Fibroblast of mammary gland (primary cell): ENCODE measurements at places on chromosomes 7 and 10.

GRCh38 chr10:97534746-97535367 is 36.1 kb downstream of the UBTD1 start:
- DNase-seq = peak; percentile 38

DNA sequence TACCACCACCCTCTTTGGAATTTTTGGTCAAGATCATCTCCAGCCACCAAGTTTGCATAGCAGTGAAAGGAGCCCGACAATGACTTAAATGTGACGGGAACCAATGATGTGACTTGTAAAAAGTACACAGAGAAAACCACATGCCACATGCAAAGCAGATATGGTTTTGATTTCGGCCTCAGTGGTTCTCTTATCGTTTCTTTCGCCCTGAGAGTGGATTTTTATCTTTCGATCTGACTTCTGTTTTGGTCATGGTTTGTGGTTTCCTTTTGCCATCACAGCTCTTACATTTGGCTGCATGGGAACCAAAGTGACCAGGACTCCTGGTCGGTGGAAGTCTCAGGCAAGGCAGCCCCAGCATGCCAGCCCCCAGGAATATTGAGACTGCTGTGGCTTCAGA is 31.5 kb downstream of the TCF7L2 start:
- DNase-seq = no peak

- no peak for DNase-seq
Measured at GRCh38 chr7:95796617-95797016, 24.3 kb downstream of the DYNC1I1 start.

DNA sequence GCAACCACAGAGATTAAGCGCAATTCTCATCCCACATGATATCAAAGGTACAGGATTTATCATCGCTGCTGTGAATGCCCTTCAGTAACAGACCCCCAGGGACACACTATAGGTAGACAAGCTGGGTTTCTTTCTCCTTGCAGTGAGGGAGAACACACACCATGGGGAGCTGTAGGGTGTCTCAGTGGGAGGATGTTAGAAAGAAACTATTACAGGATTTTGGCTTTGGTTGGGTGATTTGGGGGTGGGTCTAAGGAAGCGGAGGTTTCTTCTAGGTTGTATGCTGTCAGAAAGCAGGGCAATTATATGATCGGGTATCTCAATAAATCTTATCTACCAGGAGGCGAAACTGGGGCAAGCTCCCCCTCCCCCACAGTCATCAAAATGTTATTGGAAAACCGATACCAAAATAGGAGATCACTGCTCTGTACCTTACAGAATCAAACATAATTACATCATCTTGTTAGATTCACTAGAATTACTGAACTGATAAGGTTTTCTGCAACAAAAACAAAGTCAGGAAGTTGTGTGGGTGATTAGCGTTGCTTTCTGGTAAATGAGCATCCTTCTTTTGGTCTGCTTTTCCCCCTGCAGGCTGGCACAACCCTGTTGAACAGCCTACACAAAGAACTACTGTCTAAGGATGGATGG is 209.7 kb downstream of the TEX36 start:
- DNase-seq = no peak

GRCh38 chr7:42400961-42401360 is 164.0 kb upstream of the GLI3 start:
- no peak for DNase-seq

DNA sequence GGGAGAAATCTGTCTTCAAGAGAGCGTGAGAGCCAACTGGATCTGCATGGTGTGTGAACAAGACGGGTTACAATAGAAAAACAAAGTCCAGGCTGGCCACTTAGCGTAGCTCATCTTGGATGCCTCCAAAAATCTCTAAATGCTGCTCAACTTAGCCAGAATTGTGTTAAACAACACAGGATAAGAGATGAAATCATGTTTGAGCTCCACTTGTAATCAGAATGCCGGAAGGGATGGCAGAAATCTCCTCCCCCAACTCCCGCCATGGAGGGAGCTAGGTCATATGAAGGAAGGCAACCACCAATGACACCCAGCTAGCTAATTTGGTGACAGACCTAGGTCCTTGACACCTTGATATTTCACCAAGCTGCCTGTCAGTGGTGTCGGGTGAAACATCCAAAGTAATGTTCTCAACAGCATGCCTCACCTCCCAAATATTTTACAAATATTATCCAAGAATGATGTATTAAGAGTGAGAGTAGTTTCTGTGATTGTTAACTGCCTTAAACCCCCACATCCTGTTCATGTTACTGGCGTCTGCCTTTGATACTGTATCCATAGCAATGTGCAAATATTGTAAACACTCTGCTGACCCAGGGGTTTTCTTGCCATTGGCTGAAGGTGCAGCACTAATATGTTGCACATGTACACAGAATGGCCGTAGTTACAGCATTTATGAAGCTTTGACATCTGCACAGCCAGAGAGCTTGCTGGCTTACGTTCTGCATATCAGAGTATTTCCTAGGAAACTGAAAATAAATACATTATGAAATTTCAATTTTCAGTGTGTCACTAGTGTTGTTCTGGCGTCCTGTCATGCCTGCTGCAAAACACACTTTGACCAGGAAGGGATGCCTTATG is 25.8 kb downstream of the TMEM254 start:
- peak; percentile 83 for DNase-seq

GRCh38 chr7:125046767-125047166 is 117.1 kb upstream of the POT1 start:
- DNase-seq = no peak

GRCh38 chr10:79047875-79048638 is 20.7 kb upstream of the ZMIZ1 start:
- DNase-seq = no peak

DNA sequence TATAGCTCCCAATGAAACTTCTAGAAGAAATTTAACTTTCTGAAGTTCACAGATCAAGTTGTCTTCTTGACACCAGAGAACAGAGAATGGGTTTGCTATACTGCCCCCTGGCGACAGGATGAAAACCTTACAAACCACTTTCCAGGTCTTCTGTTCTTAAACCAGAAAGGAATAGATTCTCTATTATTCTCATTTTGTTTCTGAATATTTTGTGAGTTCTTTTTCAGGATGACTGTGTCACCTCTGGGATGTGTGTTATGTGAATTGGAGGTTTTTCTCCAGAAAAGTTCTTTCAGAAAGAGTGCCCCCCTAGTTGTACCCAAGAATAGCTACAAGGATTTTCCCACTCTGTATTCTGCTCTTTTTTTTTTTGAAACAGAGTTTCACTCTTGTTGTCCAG is 6.3 kb downstream of the IFT22 start:
- peak; percentile 63 for DNase-seq

GRCh38 chr7:585229-585711 is 65.6 kb upstream of the PDGFA start:
- peak; percentile 25 for DNase-seq

DNA sequence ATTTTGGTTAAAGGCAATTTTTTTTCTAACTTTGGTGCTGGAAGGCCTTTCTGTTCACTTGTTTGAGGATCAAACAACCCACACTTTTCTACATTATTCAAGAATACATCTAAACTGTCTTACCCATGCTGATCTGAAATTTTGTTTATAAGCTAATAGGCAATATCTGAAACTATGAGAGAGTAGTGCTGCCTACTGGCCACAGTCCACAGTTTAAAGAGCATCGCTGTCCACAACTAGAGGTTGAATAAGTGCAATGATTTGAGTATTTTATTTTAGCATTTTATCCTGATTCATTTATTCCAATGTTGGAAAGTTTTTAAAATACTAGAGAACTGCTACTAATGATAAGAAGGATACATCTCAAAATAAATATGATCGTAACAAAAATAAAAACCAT is 306.9 kb downstream of the ELMO1 start:
- DNase-seq = no peak

GRCh38 chr7:74066626-74067025 is 17.0 kb upstream of the LIMK1 start:
- DNase-seq = no peak

DNA sequence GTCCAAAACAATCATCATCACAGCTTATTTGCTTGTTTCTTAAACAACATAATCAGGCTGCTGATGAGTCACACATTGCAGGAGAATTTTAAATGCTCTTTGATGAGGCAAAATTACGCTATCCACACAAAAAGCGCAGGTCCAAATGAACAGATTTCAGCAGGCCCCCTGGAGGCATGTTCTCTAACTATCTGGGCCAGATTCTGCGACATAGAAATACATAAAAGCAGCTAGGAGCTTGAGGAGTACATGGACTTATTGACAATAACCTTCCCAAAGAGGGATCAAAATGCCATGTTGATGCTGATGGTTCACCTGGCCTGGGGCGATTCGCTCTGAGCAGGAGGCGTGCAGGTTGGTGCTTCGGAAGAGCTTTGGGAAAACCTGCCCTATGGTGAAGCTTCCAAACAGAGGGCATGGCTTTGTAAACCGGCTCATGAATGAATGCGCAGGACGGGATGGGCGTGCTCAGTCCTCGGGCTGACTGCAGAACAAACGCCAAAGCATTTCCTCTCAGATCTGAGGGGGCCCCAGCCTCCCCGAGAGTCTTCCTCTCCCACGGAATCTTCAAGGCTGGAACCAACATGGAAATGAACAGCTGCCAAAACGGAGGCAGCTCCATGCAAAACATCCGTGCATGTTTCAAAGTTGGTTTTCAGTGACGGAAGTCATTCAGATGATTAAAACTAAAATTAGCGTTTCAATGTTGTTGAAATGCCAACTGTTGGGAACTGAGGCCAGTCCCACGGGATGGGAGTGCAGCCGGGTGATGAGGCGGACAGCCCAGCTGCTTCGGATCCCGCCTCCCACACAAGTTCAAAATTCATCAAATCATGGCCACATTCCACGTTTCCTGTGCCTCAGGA is 179.6 kb downstream of the TCERG1L start:
- DNase-seq = no peak

DNA sequence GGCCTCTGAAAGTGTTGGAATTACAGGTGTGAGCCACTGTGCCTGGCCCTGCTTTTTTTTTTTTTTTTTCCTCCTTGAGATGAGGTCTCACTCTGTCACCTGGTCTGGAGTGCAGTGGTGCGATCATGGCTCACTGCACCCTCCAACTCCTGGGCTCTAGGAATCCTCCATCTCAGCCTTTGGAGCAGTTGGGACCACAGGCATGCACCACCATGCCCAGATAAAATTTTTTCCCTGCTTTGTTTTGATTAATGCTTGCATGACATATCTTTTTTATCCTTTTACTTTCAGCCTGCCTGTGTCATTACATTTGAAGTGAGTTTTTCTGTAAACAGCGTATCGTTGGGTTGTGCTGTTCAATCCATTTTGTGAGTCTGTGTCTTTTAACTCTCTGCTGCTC is 97.0 kb downstream of the ANKRD61 start:
- no peak for DNase-seq

- DNase-seq = no peak
Measured at GRCh38 chr10:103802081-103802480, 53.3 kb downstream of the SH3PXD2A start.

GRCh38 chr10:56351909-56352630 is 9.0 kb downstream of the ZWINT start:
- DNase-seq = no peak

DNA sequence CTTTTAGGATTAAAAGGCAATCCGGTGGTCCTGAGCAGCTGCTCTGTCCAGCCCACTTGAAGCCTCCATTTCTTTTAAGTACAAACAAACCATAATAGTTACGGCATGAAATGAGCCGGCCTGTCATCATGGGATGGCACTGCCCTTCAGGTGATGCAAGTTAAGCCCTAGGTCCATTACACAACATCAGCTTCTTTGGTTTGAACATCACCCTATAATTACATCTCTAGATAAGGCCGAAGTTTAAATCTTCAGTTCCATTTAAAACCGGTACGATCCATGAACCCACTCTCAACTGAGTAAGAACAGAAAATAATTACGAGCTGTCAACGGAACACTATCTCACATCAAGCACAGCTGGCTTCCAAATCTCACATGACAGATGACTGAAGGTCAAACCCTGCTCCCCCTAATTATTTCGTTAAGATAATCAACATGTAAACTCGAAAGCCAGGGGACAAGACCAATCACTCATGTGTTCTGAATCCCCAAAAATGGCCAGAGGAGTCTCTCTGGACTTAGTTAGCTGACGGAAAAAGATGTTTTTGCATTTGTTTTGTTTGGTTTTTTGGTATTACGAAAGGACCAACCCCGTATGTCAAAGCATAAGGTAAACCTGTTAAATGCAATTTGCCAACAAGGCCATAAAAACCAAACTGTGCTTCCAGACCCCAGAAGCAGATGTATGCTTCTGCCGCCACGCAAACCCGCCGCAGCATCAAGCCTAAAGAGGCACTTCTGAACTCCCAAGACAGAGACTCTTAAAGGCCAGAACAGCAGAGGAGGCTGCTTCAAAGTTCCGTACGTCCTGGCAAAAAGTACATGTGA is 10.8 kb downstream of the GNA12 start:
- no peak for DNase-seq

DNA sequence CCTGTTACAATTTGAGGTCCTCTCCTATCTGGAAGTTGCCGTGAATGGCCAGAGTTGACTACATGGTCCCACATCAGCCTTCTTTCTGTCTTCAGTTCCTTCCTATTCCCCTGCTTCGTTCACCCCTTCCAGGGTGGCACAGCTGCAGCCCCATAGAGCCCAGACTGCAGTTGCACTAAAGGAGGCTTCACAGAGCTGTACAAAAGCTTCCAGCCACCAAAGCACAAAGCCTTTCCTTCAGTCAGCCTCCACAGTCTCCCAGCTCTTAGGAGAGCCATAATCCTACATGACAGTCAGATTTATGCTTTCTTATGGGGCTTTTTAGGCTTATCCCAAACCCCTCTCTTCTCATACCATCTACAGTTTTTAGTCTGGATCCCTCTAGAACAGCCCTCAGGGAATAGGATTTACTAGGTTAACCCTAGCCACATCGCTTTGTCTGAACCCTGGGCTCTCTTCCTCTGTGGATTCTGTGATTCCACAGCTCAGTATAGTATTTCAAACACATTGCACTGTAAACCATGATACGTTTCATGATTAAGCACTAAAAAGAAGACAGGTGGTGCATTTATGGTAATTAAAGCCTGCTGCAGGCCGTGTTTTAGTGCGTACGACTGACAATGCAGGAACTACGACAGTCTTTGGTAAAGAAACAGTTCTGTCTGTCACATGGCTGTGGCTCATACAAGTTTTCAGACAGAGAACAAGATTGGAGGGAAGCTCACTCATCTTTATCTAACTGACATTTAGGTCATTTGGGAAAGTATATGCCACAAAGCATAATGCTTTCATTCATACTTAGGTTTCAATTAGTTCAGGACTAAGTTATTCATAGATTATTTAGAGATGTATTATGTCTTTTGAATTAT is 208.3 kb upstream of the KMT2E start:
- no peak for DNase-seq

GRCh38 chr7:143422033-143422432 is 13.4 kb upstream of the EPHA1 start:
- no peak for DNase-seq

- peak; percentile 93 for DNase-seq
Measured at GRCh38 chr10:114504769-114505579, 100.7 kb upstream of the AFAP1L2 start.

GRCh38 chr10:76268530-76268929 is 837.1 kb downstream of the LRMDA start:
- no peak for DNase-seq

- no peak for DNase-seq
Measured at GRCh38 chr7:31492086-31492485, 21.8 kb upstream of the ITPRID1 start.

GRCh38 chr7:32126843-32127242 is 56.6 kb upstream of the PDE1C start:
- no peak for DNase-seq

- no peak for DNase-seq
Measured at GRCh38 chr7:119397156-119397555, 875.8 kb upstream of the KCND2 start.

GRCh38 chr7:51229620-51230323 is 86.8 kb downstream of the COBL start:
- no peak for DNase-seq

GRCh38 chr7:117777335-117778142 is 95.7 kb downstream of the CTTNBP2 start:
- no peak for DNase-seq
